Activated CD4-positive, alpha-beta memory T cell treated with anti-CD3 and anti-CD28 coated beads for 36 hours (primary cell): ENCODE measurements at places on chromosomes 12 and 14. TPM values are rescaled to one million over a fixed set of nuclear protein-coding genes. Genes with fewer than 3 reads are reported as not detected.

Gene LRRIQ1
- total RNA-seq = not detected

Gene KRT5
- total RNA-seq = not detected

Gene IFNG-AS1
- total RNA-seq = 0.48 TPM

Gene ASCL1
- not detected for total RNA-seq

Gene DDX24
- total RNA-seq = 252 TPM

Gene GUCY2C
- total RNA-seq = not detected

DNA sequence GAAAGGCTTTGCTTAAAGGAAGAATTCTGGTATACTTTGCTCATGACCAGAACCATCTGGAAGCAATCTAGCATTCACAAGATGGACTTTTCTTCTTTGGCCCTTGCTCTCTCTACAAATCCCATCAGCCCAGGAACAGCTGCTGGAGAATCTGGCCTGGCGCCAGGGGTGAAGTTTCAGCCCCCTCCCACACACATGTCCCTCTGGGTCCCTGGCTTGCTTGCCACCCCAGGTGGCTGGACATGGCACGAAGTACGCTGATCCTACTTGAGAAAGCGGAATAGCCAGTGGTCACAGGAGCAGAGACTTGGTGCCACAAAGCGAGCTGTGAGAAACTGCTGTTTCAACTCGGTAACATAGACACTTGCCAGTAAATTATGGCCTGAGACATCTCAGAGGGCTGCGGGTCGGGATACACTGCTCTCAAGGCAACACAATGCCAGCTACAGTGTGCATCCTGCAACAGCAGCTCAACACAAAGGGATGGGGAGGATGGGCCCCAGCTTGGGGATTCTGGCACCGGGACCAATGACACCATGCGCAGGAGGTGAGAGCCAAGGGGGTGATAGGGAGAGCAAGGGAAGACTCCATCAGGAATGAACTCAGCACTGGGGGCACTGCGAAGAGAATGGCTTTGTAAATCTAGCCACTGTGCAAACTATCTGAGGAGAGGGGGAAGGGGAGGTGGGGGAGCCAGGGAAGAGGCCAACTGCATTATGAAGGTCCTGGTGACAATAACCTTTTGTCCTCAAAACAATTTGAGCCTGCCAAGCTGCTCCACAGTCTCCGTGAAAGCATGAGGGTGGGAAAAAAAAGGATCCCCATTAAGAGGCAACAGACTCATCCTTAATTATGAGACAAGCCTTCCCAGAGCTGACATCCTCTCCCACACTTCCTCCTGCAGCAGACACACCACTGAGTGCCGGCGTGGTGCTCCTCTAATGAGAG, 219.9 kb downstream of the PPM1H start:
- H3K27me3 ChIP-seq = no peaks in the 10 kb centered on the region
- no peaks in the 10 kb centered on the region for H3K4me1 ChIP-seq
- no peak overlapping the region for H3K4me3 ChIP-seq
- no peak overlapping the region for H3K27ac ChIP-seq
- no peak for DNase-seq

GRCh38 chr12:62660756-62661155, 194.1 kb downstream of the MON2 start:
- H3K4me3 ChIP-seq = no peak overlapping the region
- peaks cover 11% of the 10 kb centered on the region for H3K27me3 ChIP-seq
- no peaks in the 10 kb centered on the region for H3K36me3 ChIP-seq
- no peak for DNase-seq
- no peaks in the 10 kb centered on the region for H3K4me1 ChIP-seq

DNA sequence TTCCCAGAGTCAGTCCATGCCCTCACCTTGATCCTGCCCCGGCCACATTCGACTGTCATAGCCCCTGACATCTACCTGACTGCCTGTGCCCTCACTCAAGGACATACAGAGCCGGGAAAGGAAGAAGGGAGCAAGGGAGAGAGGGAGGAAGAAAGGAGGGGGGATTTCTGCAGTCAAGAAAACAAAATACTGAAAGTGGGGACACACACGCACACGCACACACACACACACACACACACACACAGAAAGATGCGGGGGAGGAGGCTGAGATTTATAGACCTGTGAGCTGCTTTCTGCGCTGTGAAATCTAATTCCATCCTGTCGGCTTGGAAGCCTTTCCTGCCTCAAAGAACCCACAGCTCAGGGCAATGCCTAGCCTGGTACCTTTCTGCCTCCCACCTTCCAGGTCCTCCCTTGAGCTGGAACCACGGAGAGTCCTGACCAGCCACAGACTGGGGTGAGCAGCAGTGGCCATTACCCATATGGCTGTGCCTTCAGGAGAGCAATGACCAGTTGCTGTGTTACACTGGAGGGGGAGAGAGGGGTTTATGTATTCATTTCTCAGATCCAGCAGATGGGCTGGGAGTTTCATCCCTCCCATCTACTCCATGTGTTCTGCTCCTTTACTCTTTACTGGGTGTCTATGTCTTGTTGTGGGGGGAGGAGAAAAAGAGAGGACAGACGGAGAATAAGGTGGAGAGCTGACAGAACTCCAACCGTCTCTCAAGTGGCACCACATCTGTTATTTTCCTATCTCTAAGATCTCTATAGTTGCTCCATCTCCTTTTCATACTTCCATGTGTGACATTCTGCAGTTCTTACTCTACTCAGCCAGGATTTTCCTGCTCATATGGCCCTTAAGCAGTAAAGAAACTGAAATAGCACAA, 12.9 kb downstream of the C14orf93 start:
- H3K27me3 ChIP-seq = no peaks in the 10 kb centered on the region
- H3K4me1 ChIP-seq = peaks cover 9% of the 10 kb centered on the region

DNA sequence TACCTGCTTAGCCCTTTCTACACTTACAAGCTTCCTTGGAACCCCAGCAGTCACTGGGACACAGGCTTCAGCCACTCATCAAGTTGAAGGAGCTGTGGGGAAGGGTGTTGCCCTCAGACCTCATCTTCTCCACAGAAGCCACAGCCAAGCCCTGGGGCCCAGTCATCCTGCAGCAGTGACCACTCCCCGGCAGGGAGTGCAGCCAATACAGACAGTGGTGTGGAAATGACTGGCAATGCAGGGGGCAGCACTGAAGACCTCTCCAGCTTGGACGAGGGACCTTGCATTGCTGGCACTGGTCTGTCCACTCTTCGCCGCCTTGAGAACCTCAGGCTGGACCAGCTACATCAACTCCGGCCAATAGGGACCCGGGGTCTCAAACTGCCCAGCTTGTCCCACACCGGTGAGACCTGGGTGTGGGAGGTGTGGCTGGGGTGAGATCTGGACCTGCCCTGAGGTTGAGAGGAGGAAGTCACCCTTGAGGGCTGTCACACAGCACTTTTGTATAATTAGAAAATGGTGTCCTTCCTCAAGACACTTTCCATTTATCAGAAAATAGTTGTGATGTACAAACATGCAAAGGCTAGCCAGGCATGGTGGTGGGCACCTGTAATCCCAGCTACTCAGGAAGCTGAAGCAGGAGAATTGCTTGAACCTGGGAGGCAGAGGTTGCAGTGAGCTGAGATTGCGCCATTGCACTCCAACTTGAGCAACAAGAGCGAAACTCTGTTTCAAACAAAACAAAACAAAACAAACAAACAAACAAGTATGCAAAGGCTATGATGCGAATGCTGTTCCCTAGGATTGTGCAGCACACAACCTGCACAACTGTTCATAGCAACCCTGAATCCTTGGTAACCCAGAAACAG, 9.9 kb downstream of the GLI1 start:
- H3K36me3 ChIP-seq = peaks cover 38% of the 10 kb centered on the region
- H3K27ac ChIP-seq = no peak overlapping the region
- peaks cover 22% of the 10 kb centered on the region for H3K4me1 ChIP-seq
- no peaks in the 10 kb centered on the region for H3K27me3 ChIP-seq
- DNase-seq = no peak

GRCh38 chr12:68532204-68532886, 78.4 kb upstream of the RAP1B start:
- peaks cover 3% of the 10 kb centered on the region for H3K27me3 ChIP-seq
- peaks cover 15% of the 10 kb centered on the region for H3K4me1 ChIP-seq
- H3K27ac ChIP-seq = no peak overlapping the region
- H3K36me3 ChIP-seq = no peaks in the 10 kb centered on the region

DNA sequence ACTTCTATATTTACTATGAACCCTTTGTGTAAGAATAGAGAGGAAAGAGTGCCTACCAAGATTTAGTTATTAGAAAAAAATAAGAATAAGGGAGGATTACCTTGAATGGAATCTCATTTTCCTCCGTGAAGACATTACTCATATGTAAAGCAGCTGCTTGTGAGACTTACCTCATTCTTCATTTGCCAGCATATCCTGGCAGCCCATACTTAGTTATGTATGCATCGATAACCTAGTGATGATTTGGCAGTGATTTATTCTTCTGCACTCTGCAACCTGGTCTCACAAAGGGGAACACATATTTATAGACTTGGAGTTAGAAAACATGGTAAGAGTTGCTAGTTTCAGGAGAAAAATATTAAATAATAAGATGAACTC, 56.8 kb downstream of the LRFN5 start:
- no peaks in the 10 kb centered on the region for H3K4me1 ChIP-seq
- no peak for DNase-seq
- H3K27me3 ChIP-seq = no peaks in the 10 kb centered on the region
- H3K36me3 ChIP-seq = no peaks in the 10 kb centered on the region

GRCh38 chr12:49228653-49229052, 36.2 kb upstream of the TUBA1C start:
- H3K27ac ChIP-seq = no peak overlapping the region
- H3K36me3 ChIP-seq = no peaks in the 10 kb centered on the region
- no peak for DNase-seq
- H3K27me3 ChIP-seq = no peaks in the 10 kb centered on the region

GRCh38 chr12:13142747-13143146, 39.3 kb upstream of the GSG1 start:
- H3K4me1 ChIP-seq = peaks cover 18% of the 10 kb centered on the region
- no peaks in the 10 kb centered on the region for H3K27me3 ChIP-seq
- H3K27ac ChIP-seq = no peak overlapping the region
- no peaks in the 10 kb centered on the region for H3K36me3 ChIP-seq
- DNase-seq = no peak

DNA sequence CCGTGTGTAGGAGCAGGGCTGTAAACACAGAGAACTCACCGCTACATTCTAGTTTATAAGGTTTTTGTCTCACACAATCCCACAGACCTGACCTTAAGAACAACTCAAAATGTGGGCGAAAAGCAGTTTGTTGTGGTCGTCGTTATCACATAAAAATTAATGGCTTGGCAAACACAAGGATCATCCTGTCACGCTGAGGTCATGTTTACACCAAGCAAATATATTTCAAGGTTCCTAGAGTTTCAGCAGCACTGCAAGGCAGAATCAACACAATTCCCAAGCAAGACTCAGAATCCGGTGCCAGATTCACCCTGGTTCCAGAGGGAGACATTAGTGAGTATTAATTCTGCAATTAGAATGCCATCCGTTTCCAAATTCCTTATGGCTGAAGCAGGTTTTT, 30.1 kb upstream of the MAP1LC3B2 start:
- H3K4me1 ChIP-seq = peaks cover 4% of the 10 kb centered on the region
- no peak for DNase-seq
- peaks cover 8% of the 10 kb centered on the region for H3K27me3 ChIP-seq
- no peak overlapping the region for H3K27ac ChIP-seq
- no peak overlapping the region for H3K4me3 ChIP-seq

DNA sequence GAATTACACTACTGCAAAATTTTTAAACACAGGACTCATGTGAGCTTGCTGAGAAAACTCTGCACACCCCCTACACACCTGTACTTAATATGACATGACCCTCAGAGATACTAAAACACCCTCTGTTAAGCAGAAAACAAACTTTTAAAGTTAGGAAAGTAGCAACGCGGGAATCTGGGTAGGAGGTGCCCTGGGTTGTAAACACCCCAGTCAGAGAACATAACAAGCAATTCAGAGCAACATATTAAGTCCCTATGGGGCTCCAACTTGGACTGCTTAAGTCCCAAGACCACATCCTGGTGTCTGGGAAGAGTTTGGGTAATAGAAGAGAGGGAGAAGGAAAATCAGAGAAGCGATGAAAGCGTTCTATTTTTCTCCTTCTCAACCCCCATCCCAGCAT, 1.2 kb downstream of the ATF7 start:
- H3K36me3 ChIP-seq = peaks cover 2% of the 10 kb centered on the region
- H3K4me1 ChIP-seq = peaks cover 43% of the 10 kb centered on the region
- peak overlapping the region; percentile 97 for H3K4me3 ChIP-seq
- peak overlapping the region; percentile 94 for H3K27ac ChIP-seq
- H3K27me3 ChIP-seq = no peaks in the 10 kb centered on the region
